ENCODE measurements at places on chromosomes 11 and 22.
A peak's percentile ranks its signal among the peaks of the same experiment; 100 is the strongest.

DNA sequence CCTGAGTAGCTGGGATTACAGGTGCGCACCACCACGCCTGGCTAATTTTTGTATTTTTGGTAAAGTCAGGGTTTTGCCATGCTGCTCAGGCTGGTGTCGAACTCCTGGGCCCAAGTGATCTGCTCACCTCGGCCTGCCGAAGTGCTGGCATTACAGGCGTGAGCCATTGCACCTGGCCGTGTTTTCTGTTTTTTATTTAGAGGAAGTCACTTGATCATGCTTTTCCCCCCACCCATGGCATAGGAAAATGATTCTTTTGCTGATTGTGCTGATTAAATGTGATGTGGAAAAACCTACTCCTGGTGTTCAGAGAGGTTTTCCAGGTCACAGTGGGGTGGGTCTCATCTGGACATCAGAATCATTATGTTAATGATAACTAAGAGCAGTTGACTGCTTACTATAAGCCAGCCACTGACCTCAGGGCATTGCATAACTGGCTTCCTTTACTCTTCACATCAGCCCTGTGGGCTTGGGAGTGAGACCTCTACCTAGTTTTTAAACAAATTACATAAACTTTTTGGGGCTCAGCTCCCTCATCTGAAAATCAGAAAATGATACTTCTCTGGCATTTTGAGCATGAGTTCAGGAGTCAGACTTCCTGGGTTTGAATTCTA, 71.0 kb downstream of the PTPRJ start:
- no peak for DNase-seq

GRCh38 chr11:57646194-57646798, 3.4 kb downstream of the YPEL4 start:
- no peak for DNase-seq

DNA sequence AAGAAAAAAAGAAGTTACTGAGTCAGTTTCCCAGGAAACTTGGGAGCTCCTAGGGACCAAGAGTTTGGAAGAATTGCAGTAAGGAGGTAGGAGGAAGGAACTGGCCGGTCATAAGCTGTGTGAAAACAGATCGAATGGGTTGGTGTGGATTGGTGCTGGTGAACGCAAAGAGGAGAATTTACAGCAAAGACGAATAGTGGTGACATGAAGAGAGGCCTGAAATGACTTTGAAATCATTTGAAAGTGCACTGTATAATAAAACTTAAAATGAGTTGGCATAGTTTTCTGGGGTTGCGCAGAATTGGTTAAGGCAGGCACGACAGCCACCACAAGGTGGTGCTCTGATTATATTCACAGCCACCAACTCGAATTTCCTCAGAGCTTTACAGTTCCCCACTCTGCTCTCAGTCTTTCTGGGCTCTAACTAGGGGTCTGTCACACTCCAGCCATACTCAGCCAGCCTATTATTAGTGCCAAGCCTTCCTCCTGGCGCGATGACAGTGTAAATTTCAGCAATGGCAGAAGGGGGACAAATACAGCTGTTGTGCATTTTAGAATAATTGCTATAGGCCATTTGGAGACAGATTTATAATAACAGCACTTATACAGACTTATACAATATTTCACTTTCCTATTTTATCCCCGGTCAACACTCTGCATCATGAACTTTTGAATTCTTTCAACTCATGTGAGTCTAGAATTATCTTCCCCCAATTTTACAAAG, 8.3 kb upstream of the HTR3B start:
- DNase-seq, result peak; percentile 29

DNA sequence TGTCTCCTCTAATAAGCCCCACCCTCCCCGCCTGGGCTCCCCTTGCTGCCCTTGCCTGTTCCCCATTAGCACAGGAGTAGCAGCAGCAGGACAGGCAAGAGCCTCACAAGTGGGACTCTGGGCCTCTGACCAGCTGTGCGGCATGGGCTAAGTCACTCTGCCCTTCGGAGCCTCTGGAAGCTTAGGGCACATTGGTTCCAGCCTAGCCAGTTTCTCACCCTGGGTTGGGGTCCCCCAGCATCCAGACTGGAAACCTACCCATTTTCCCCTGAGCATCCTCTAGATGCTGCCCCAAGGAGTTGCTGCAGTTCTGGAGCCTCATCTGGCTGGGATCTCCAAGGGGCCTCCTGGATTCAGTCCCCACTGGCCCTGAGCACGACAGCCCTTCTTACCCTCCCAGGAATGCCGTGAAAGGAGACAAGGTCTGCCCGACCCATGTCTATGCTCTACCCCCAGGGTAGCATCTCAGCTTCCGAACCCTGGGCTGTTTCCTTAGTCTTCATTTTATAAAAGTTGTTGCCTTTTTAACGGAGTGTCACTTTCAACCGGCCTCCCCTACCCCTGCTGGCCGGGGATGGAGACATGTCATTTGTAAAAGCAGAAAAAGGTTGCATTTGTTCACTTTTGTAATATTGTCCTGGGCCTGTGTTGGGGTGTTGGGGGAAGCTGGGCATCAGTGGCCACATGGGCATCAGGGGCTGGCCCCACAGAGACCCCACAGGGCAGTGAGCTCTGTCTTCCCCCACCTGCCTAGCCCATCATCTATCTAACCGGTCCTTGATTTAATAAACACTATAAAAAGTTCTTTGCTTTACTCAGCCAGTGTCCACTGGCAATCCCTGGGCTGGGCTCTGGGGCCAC, 14.4 kb downstream of the TSKU start:
- no peak for DNase-seq

DNA sequence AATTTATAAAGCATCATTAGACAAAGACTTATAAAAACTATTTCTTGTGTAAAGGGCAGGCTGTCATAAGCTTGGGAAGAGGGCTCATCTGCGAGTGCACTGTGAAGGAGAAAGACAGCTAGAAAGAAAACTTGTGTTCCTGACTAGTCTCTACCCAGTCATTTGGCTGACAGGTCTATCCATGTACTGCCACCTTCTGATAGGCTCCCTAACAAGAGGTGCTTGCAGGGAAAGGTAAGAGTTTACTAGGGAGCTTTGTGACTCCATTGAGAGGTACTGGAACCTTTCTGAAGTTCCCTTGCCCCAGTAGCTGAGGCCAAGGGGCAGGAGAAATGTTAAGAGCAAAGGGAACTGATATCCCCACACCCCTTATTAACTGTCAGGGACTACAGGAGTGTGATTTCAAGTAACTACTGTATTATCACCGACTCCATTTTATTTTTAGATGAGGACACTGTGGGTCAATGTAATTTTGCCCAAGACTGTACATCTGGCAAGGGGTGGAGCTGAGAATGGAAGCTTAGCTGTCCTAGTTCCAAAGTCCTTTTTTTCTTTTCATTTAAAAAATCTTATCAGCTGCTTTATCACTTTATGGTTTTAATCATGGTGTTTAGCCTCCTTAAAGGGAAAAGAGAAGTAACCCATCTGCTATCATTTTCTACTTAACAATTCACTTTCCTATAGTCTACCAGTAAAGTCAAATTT, 129.4 kb downstream of the ARHGAP20 start:
- DNase-seq, result no peak

- no peak for DNase-seq
These were observed 292.3 kb downstream of the METTL15 start for GRCh38 chr11:28400331-28401100.

DNA sequence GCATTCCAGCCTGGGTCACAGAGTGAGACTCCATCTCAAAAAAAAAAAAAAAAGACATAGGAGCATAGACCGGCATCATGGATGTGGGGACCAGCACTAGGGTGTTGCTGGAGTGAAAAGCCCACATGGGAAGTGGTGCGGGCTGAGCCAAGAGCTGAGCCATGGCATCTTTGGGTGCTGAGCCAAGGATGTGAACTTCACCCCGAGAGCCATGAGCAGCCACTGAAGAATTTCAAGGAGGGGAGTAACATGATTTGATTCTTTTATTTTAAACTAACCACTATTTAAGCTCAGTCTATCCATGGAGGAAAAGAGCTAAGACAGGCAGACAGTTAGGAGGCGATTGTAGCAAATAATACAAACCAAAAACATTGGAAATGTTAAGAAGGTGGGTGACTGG, 57.4 kb downstream of the AHNAK start:
- DNase-seq, result no peak

DNA sequence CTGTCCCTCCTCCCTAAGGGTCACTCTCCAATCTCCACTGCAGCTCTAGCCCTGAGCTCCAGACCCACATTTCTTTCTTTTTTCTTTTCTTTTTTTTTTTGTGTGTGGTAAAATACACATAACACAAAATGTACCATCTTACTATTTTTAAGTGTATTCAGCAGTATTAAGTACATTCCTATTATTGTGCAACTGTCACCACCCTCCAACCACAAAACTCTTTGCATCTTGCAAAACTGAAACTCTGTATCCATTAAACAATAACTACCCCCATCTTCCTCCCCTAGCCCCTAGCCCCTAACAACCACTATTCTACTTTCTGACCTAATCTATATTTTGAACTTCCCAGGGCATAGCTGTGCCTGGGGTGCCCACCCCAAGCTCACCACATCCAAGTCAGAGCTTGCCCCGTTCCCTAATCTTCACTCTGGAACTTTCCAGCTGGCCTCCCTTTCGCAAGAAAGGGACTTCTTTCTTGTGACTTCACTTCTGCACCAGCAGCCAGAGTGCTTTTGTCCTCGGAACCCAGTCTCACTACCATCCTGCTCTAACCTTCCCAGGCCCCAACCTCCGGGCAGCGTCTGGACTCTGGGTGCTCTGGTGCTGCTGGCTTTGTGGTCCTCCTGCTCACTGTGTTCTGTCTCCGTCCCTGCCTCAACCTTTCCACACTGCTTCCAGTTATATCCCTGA, 30.7 kb downstream of the PARVG start:
- no peak for DNase-seq

DNA sequence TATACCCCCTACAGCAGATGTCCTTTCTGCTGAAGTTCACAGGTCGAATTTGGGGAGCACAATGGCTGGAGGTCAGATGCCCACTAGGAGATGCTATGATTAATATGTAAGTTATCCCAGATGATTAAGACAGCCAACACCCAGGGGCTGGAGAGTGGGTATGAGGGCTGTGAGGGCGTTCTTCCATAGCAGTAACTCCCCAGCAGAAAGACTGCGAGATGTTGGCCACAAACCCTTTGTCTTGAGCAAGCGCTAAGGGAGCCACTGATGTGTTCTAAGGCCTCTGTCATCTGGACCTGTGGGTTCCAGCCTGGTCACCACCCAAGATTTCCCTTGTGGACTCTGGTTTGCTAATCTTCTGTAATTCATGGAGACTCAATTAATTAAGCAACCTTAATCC, 77.6 kb downstream of the BMAL1 start:
- DNase-seq, result no peak

DNA sequence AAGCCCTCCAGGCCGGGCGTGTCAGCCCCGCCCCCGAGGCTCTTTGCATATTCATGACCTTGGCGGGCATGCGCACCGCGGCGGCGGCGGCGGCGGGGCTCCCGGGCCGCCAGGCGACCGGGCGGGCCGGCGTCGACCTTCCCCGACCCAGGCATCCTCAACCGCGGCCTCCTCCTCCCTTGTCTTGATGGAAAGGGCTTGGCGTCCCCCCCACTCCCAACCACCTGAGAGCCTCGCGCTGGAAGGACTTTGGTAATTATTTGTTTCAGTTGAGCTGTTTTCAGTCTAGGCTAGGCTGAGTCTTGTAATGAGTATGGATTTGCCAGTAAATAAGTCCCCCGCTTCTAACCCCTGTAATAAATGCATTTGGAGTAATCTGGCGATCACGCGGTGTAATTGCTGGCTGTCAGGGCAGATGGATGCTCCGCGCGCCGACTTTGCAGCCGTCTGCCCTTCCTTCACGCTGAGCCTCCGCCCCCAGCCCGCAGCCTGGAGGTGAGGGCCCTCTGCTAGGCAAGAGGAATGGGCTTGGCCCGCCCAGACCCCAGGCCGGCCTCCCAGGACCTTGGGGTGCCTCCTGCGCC, 25.2 kb downstream of the FLRT1 start:
- DNase-seq, result peak; percentile 62

DNA sequence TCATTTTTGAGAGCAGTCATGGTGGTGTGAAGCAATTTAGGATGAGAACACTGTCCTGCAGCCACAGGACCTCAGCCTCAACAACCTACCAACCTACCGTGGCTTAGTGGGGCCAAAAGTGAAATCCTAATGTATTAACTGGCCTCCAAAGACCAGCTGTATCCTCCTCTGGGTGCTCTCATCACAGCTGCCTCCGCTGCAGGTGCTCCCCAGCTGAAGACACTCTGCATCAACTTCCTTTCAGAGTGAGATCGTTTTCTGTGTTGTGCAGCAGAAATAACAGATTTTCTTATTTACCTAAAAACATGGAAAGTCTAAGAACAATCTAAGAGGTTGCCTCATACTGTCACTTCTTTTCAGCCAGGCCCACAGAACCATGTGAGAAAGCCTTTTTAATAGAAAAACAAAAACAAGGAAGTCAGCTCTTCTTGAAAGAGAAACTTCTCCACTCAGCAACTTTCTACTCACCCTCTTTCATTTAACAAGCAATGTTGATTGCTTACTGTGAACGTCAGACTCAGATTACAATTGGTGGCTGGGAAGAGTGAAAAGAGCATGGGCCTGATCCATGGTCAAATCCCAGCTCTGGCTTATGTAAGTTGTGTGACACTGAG, 136.1 kb downstream of the TENM4 start:
- DNase-seq, result no peak

GRCh38 chr11:102840018-102840417, 3.4 kb downstream of the MMP3 start:
- no peak for DNase-seq

- DNase-seq, result no peak
These were observed 569.7 kb upstream of the TENM4 start for GRCh38 chr11:80010536-80010935.

GRCh38 chr11:9386086-9386485, 1.6 kb downstream of the IPO7 start:
- no peak for DNase-seq

DNA sequence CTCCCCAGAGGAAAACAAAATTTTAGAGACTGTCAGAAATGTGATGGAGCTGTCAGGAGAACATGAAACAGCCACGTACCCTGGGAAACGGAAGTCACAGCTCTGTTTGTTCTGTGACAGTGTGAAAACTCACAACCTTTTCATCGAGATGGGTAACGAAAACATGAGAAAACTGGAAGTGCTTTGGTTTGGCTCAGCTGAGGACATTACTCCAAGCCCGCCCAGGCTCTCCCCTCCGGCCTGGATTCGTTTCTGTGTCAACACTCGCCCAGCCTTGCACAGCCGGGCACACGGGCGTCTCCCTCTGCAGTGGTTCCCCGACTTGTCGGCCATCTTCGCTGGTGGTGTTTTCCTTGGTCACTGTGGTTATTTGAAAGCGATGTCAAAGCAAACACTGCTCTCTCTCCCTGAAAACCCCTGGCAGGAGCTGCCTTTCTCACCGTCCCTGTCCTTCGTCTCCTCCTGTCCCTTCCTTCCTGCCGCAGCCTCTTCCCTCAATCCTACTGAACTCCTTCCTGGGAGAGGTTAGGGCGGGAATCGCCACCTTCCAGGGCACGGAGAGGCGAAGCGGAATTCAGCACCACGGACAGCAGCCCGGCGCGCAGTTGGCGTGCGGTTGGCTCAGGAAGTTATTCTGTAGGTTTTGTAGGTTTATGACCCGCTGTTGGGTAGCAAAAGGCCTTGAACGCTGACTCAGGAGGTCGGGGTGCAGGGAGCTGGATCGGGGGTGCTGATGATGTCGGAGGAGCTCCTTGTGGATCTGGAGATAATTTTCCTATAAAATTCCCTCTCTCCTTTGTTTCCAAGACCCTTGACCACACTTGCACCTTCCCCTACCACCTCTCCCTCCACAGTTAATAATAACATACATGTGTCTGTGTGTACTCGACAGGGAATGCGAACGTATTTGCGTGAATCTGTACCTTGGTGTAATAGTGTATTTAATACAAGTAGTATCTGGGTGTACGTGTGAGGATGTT, 13.1 kb upstream of the RPS19BP1 start:
- peak; percentile 78 for DNase-seq
